ENCODE measurements at places on chromosomes 1 and 21.

DNA sequence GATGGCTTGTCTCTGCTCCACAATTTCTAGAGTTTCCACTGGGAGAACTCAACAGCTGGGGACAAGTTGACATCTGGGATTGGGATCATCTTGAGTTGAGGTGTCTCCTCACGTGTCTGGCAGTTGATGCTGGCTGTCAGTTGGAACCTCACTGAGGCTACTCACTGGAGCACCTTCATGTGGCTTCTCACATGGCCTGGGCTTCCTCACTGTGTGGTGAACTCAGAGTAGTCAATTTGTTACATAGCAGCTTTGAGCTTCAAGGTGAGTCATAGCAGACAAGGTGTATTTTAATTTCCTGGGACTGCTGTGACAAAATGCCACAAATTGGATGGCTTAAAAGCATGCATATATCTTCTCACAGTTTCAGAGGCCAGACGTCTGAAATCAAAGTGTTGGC is 44.0 kb downstream of the NTNG1 start:
- DNase-seq = no peak

DNA sequence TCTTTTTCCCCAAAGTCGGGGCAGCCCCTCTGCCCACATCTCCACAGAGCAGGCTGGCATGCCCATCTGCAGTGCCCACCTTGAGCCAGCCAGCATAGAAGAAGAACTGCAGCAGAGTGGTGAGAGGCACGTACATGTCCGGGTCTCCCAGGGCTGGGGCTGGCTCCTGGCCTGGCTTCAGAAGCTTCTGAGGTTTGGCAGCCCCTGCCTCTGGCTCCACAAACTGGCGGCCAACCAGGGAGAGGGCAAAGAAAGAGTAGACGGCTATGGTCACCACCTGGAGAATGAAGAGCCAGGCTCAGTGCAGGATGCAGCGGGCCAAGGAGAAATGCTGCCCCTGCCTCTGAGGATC is 3.0 kb downstream of the BEST4 start:
- DNase-seq = no peak

- DNase-seq = no peak
Measured at GRCh38 chr1:168312718-168313604, 32.3 kb downstream of the TBX19 start.

- no peak for DNase-seq
Measured at GRCh38 chr1:205422993-205423642, 1.3 kb upstream of the LEMD1 start.

- DNase-seq = no peak
Measured at GRCh38 chr1:232382671-232383070, 247.3 kb downstream of the SIPA1L2 start.

GRCh38 chr1:1136547-1137230 is 20.8 kb upstream of the C1orf159 start:
- DNase-seq = no peak

GRCh38 chr1:115536279-115536816 is 105.4 kb upstream of the VANGL1 start:
- DNase-seq = no peak

DNA sequence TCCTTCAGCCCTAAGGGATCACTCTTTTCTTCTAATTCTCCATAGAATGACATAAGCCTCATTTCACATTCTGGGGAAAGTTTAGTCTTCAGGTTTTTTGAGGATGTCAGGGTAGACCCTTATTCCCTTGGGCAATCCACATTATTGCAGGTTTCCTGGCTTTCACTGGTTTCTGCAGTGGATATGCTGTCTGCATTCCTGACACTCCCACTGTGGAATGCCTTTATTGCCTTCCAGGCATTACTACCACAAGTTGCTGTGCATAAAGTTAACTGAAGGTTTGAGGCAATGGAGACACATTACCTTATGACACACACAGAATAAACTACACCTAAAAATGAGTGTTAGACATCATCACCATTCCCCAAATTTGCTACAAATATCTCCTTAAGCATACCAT is 12.7 kb downstream of the FASLG start:
- no peak for DNase-seq

GRCh38 chr21:41928621-41929220 is 25.1 kb downstream of the C2CD2 start:
- DNase-seq = no peak

- peak; percentile 63 for DNase-seq
Measured at GRCh38 chr1:179081687-179082332, at the start of gene TOR3A. Gene TOR3A (plus strand): TSS chr1:179082070. CDS start chr1:179082129, 59 bp downstream.

DNA sequence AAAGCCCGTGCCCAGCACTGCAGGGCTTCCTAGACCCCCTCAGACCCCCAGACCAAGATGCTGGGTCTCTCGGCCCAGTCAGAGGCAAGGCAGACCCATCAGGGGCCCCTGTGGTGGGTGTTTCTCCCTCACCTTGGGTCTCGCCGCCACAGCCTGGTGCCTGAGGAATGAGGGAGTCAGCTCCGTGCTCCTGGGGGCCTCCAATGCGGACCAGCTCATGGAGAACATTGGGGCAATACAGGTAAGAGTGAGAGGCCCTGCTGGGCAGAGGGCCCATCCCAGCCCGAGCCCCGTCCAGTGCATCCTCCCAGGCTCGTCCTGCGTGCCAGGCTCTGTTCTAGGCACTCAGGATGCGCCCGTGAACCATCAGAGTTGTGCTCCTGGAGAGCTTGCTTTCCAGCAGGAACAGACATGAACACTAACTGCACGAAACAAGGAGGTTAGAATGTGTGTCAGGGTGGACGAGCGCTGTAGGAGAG is 51.5 kb downstream of the KCNAB2 start:
- DNase-seq = no peak

DNA sequence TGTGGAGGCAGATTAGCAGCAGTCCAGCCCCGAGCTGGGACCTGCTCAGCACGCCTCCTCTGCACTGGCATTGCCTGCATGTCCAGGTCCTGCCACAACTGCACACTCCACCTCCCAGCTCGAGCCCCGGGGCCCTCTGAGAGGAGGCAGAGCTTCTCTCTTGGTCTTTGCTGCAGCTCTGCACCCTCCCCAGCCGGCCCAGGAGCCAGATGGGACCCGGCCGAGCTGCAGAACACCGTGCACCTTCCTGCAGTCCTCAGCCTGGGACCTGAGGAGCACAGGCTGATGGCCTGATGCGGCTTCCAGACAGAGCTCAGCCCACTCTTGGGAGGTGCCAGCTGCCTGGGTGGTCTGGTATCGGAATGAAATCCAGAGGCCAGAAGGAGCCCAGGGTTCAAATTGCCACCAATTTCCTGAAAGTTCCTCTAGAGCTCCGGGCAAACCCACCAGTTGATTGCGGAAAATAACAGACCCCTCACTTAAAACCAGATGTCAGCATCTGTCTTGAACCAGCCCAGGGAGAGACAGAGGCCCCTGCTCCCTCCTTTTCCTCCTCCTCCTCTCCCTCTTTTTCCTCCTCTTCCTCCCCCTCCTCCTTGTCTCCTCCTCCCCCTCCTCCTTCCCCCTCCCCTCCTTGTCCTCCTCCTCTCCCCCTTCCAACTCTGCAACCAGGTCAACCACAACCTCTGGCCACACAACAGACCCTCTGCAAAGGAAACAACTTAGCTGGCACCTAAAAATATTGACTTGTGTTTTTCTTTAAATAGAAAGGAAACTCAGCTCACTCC is 10.6 kb upstream of the SPSB1 start:
- DNase-seq = no peak

- DNase-seq = peak; percentile 21
Measured at GRCh38 chr1:46533179-46533864, 18.1 kb downstream of the KNCN start.

GRCh38 chr1:150596095-150596892 is 16.9 kb upstream of the MCL1 start:
- DNase-seq = no peak

GRCh38 chr1:230382001-230382491 is 44.1 kb downstream of the PGBD5 start:
- DNase-seq = no peak

GRCh38 chr21:34801519-34802132 is 132.8 kb downstream of the CLIC6 start:
- no peak for DNase-seq

- no peak for DNase-seq
Measured at GRCh38 chr1:202505356-202505755, 156.9 kb downstream of the PPP1R12B start.
